ENCODE measurements at places on chromosomes 6 and 20.

DNA sequence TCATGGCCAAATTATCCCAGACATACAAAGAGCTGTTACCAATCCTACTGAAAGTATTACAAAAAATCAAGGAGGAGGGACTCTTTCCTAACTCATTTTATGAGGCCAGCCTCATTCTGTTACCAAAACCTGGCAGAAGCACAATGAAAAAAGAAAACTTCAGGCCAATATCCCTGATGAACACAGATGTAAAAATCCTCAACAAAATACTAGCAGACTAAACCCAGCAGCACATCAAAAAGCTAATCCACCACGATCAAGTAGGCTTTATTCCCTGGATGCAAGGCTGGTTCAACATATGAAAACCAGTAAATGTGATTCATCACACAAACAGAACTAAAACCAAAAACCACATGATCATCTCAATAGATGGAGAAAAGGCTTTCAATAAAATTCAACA lies 109.2 kb downstream of the C6orf118 start:
- DNase-seq, result no peak

- no peak for DNase-seq
Measured at GRCh38 chr6:168686831-168687730, 246.1 kb downstream of the SMOC2 start.

DNA sequence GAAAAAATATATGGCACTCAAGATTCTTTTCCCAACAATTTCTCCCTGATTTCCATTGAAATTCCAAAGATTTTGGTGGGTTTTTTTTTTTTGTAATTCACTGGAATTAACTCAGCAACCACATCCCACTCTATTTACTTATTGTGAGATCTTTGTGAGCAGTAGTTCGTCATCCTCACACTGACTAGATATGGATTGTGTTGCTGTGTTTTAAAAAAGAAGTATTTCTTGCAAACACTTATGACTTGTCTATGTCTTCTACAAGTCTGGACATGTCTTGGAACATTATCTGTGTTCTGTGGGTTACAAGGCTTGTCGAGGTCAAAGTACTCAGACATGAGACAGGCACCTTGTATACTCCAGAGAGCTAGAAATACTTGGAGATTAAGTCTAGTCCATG lies 7.3 kb upstream of the TENT5A start:
- DNase-seq, result no peak

GRCh38 chr6:55964136-55964535 lies 88.7 kb upstream of the BMP5 start:
- DNase-seq, result no peak

DNA sequence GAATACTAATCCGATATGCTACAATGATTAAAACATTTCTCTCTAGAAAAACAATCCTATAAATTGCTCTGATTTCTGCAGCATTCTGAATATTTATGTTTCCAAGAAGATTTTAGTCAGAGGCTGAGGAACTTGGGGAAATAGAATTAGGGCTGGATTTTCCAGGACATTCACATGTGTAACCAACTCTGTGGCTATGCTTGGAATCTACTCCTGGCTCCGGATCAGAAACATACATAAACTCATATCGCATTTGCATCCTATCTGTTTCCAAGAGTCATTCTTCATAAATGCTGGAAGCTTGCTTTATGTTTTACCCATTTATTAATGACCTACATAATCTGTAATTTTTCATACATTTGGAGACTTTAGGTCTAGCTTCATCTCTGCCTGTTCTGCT lies 459.9 kb upstream of the MARCKS start:
- DNase-seq, result no peak

- DNase-seq, result no peak
Measured at GRCh38 chr20:13858439-13858838, 73.6 kb downstream of the NDUFAF5 start.

DNA sequence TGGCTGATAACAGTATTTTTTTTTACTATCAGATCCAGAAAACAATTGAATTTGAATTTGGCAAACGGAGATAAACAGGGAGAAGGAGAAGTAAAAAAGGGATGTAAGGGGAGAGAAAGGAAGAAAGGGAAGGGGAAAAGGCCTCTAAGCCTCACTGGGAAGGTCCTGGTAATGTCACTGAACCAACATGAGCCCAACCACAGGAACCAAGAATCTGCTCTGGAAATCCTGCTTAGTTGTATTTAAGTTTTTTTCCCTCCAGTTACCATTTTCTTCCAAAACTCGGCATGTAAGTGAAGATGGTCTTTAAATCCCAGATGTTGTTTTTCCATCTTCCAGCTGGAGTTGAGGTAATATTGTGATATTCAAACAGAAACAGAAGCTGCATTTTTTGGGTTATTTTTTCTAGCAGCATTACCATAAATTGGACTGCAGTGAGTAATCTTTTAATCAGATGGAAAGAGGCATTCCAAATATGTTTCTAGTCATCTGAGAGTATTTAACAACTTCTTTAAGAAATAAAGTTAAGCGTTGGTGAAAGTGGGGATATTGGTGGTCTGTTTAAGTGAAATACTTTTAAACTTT lies 91.1 kb downstream of the TXNDC5 start:
- DNase-seq, result no peak

GRCh38 chr6:15036690-15037245 lies 209.1 kb upstream of the JARID2 start:
- DNase-seq, result no peak

DNA sequence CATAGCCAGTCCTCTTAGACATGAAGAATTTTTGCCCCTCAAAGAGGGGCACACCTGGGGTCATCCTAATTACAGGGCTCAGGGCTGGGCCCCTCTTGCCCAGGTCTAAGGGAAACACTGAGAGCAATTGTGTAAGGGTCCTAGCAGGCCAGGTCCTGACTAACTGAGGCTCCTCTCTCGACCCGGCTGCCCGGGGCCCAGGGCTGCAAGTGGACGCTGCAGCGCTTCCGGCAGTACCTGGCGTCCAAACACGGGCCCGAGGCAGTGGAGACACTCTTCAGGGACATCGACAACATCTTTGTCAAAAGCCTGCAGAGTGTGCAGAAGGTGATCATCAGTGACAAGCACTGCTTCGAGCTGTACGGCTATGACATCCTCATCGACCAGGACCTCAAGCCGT lies 17.4 kb downstream of the PDRG1 start:
- DNase-seq, result no peak

GRCh38 chr6:93721386-93722048 lies 302.2 kb upstream of the EPHA7 start:
- DNase-seq, result no peak

GRCh38 chr6:35203680-35204079 lies 10.1 kb upstream of the SCUBE3 start:
- no peak for DNase-seq

GRCh38 chr6:71012866-71013469 lies 56.1 kb upstream of the B3GAT2 start:
- DNase-seq, result no peak

DNA sequence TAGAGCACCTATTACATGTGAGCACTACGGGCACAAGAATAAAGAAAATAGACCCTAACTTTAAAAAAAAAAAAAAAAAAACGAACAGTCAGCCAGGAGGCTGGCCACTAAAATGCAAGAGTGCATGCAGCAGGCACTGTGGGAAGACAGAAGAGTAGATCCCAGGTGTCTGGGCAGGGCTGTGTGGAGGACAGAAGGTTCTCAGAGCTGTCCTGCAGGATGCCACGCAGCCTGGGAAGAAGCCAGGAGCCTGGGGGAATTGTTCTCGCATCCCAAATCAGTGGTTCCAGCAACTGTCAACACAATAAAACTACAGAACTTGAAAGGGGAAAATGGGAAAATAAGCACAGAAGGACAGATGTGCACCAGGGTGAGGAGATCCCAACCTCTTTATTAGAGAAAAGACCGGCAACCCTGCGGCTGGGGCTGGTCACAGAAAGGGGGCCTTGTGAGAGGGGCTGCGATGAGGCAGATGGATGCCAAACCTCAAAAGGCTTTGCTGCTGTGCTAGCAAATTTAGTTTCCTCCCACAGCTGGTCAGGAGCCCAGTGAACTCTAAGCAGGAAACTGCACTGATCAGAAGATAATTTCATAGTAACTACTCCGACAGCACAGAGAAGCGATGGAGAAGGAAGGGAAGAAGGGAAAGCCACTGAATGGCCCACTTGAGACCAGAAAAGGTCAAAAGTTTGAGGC lies 30.9 kb downstream of the MAP3K5 start:
- DNase-seq, result no peak

DNA sequence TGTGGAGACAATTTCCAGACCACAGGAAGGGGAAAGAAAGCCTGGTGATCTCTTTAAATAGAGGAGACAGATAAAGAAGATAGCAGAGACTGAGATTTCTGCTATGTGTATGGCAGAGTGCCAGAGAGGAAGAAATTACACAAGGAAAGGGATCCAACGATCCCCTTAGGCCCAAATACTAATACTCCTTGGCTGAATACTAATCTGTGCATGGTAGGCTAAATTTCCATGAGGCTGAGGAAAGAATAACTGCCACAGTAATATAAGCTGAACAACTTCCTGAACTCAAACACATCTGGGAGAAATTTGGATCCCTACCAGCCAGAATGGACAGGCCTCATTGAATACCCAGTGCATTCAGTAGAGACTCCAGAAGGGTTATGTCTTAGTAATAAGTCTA lies 83.3 kb upstream of the TNFAIP3 start:
- no peak for DNase-seq

DNA sequence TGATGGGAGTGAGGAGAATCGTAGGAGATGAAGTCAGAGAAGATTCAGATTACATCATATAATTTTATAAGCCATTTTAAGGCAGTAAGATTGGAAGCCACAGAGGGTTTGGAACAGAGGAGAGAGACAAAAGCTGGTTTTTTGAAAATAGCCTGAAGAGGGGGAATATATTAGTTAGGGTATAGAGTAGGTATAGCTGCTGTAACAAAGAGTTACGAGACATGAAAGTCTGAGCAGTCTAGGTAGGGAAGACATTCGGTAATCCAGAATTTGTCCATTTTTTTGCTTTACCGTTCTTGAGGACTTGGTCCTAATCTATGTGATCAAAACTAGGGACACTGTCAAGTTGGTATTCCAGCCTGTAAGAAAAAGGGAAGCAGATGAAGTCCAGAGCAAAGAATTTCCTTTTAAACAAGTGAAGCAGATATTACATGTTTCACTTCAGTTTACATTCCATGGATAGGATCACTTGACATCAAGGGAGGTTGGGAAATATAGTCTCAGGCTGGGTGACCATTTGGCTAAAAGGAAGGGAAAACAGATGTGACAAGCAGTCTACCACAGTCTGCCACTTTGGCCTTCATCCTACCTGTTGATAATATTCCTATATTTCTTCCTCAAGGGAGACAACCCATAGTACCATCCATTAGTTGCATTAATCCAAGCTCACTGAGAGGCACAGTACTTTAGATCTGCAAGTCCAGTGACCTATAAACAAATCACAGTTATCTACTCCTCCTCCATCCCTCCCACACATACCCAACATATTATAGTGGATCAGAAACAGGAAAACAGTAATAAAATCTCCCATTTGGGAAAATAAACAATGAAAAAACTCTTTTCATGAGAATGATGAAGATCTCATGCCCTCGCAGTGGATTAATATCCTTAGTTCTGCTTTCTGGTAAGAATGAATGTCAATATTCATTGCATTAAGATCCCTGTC lies 10.2 kb downstream of the FAM135A start:
- DNase-seq, result no peak

- DNase-seq, result no peak
Measured at GRCh38 chr20:11182720-11183119, 508.9 kb upstream of the JAG1 start.

- no peak for DNase-seq
Measured at GRCh38 chr20:3731944-3732326, 550 bp upstream of the HSPA12B start.

GRCh38 chr20:50070361-50070760 lies 42.6 kb downstream of the UBE2V1 start:
- no peak for DNase-seq

- DNase-seq, result no peak
Measured at GRCh38 chr6:154606457-154606856, 96.0 kb upstream of the CNKSR3 start.

DNA sequence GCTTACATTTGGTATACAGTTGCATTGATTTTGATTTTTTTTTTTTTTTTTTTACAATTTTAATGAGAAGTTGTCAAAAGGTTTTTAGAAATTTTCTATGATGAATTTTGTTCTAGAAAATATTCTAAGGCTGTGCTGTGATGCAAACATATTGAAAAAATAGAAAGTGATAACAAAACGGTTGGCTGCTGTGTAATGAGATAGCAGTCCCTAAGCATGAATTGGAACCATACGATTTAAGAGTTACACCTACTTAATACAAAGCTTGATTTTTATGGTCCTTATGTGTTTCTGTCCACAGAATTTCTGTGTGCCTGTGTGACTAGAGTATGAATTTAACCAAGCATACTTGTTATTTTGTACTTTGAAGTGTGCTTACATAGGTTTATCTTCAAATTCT lies 12.1 kb downstream of the HIVEP1 start:
- no peak for DNase-seq

DNA sequence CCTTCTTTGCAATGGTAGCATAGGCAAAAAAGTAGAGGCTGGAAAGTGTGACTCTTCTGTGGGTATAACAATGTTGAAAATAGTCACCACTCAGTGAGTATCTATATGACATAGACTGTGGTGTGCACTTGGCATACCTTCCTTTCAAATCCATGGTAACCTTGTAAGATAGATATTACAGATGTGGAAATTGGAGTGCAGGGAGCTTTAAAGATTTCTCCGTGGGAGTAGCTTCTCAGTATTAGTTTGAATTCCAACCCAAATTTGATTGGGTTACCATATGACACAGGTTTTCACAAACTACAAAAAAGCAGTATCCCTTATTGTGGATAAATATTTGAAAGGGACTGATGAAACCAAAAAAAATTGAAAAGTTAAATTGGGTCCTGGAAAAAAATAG lies 163.8 kb downstream of the CLVS2 start:
- no peak for DNase-seq

DNA sequence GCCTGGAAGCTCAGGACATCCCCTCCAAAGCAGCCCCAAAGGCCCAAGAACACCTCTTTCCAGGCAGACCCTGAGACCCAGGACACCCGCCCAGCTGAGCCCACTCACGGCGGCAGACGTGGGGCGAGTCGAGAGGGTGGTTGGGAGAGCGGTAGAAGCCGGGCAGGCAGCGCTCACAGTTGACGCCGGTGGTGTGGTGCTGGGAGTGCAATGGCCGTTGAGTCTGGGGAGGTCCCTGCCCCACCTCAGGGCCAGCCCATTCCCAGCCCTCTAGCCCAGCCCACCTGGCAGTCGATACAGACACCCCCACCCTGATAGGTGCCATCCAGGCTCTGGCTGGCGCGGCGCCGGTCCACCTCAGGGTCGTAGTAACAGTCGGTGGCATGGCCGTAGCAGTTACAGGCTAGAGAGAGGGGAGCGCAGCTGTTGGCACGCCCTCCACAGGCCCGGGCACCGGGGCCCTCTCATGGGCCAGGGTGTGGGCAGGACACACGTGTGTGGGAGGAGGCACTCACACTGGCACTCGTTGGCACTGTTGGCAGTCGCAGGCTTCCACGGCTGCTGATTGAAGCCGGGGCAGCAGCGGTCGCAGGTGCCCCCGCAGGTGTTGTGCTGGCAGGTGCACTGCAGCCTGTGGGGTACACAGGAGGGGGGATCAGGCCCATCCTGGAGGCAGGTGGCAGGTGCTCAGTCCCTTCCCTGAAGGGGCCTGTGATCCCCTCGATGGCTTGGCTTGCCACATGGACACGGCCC lies 20.5 kb downstream of the LAMA5 start:
- no peak for DNase-seq

- DNase-seq, result no peak
Measured at GRCh38 chr6:129641344-129641743, 68.6 kb downstream of the ARHGAP18 start.
